Upper lobe of left lung (tissue), 6 donors: ENCODE measurements at places on chromosomes 11 and 22. TPM values are rescaled to one million over a fixed set of nuclear protein-coding genes. Genes with fewer than 3 reads are reported as not detected.

The LIN7C gene
- 26.6 TPM for total RNA-seq

The CADM1 gene
- 149 TPM for total RNA-seq

- no peak for DNase-seq
Observed at GRCh38 chr11:102223859-102224258, 93.4 kb upstream of the BIRC3 start.

DNA sequence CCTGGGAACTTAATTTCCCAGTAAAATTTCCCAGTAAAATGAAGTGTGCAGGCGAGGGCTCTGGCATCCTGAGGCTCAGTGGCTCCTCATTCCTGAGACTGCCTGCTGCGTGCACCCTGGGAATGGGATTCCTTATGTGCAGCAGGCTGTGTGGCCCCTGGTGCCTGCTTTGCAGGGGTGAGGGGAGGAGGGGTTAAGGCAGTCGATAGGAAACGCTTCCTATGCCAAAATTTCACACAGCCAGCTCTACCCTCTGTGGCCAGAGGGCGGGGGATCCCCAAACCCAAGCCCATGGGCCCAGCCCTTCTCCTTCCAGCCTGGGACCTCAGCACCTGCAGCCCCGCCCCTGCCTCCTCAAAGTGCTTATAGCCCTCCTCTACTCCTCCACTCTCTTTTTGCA, 12.1 kb upstream of the BAIAP2L2 start:
- no peak for DNase-seq

GRCh38 chr11:34585735-34586487, 35.0 kb upstream of the EHF start:
- no peak for DNase-seq

DNA sequence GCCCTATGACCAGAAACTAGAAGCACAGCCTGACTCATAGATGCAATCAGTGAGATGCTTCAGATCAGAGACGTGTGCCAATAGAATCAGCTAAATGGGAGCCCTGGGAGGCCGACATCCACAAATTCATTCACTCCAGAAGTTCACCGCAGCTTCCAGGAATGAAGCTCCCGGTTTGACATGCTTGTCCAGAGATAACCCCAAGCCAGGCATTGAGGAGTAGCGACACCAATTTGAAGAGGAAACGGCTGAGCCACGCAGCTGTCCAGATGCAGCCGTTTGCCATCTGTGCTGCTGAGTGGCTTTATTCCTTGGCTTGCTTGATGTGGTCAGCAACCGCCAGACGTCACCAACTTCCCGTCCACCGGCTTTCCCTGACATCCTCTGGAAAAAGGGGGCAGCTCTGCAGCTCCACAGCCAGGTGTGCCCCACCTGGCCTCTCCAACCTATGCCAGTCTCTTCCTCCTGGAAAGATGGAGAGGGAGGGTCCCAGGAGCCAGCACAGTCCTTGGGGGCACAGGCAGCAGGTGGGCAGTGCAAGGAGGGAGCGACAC, 123.9 kb upstream of the OPCML start:
- no peak for DNase-seq

- DNase-seq: no peak
Observed at GRCh38 chr11:78192911-78193351, 4.2 kb downstream of the USP35 start.

GRCh38 chr11:110377434-110377833, 52.3 kb upstream of the FDX1 start:
- no peak for DNase-seq
